ENCODE measurements at places on chromosomes 6 and 20.

DNA sequence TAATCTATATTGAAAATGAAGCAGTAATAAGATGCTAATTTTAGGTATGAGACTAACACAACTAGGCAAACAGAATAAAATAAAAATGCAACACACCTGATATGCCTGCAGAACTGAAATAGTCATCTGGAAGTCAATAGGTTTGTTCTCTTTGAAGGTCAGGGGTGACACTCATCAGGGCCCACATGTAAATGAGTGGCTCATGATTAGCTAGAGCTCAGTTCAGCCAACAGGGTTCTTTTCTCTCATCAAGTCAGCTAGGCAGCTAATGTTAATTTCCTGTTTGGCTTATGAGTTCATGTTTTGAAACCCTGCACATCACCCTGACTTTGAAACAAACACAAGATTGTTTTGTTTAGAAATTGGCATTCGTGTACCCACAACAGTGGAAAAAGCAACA is 23.8 kb downstream of the SMLR1 start:
- DNase-seq = no peak

DNA sequence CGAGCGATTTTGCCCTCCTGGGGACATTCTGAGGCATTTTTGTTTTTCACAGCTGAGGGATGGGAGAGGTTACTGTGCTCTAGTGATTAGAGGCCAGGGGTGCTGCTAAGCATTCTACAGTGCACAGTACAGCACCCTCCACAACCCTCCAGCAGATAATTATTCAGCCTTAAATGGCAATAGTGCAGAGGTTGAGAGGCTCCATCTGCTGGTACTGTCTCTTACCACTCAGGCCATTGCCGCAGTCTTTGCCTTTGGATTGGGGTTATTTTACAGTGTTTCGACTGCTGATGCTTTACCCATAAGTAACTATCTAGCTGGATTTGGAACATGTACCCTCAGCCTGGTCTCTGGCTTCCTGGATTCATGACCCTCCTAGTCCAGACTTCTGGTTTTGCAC is 705.3 kb downstream of the KIF16B start:
- DNase-seq = no peak

DNA sequence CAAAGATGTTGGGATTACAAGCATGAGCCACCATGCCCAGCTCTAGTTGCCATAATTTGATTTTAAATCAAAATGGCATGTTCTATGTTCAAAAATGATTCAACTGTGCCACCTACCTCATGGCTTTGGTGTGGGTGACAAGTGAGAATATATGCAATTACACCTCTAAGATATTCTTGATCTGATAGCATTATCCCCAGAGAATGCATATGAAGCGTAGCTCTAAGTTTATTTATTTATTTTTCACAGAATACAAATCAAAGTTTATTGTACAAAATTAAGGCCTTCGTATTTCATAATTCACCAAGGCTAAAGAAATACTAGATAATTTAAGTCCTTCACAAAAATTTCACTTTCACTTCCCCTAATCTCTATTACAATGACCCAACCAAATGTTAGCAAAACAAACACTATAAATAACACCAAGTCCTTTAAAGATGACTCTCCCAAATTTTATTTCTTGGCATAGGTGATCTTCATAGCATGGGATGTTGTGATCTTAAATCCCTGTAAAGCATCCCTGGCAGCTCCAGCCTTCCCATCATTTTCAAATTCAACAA is 205.9 kb upstream of the TAB2 start:
- no peak for DNase-seq

- no peak for DNase-seq
Observed at GRCh38 chr6:8589941-8590729, 154.8 kb upstream of the SLC35B3 start.

GRCh38 chr6:89411145-89412070 is 665 bp downstream of the RRAGD start:
- DNase-seq = peak; percentile 19

DNA sequence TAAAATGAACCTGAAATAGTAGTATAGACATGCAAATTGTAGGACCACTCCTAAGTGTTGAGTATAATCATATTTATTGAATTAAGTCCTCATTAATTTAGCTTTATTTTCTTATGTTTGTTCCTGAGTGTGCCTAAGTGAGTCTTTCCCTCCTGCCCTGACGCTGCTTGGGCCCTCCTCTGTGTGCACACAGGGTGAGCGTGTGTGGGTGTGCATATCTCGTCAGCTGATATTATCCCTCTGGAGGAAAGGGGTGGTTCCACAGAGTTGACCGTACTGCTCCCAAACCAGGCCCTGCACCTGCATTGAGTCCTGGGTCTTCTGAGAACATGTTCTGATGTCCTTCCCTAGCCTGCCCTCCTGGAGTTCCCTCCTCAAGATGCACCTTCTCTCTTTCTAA is 28.0 kb downstream of the TULP4 start:
- DNase-seq = no peak

- no peak for DNase-seq
Observed at GRCh38 chr6:22954749-22955385, 385.5 kb downstream of the HDGFL1 start.

DNA sequence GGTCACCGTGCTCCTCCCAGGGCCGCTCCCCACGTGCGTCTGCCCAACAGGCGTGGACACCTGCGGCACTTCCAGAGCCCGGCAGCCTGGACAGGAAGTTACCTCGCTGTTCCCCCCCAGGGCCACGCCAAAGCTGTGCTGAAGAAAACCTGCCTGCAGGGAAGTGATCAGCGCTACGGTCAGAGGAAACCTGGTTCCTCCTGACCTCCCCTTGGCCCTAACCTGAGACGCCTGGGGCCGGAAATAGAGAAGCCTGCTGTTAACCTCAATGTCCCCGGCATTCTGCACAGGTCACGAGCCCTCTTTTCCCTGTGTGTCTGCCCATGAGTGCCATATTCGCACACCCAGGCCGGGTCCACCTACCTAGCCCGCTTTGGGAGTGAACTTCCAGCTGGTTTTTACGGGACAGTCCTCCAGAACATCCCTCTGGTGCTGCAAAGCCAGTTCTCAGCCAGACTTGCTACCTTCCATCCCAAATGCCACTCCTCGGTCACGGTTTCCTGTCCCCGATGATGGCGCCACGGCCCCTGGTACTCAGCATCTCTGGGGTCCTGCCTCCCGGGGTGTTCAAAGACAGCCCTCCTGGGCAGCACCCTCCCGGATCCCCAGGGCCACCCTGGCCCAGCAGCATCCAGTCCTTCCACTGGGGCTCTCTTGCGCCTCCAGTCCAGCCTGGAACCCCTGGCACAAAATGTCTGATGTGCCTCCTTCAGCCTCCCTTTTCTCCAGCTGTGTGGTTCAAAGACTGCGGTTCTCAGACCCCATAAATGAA is 12.0 kb upstream of the IRF4 start:
- no peak for DNase-seq

- no peak for DNase-seq
Observed at GRCh38 chr20:37878835-37879599, 23.9 kb upstream of the VSTM2L start.

DNA sequence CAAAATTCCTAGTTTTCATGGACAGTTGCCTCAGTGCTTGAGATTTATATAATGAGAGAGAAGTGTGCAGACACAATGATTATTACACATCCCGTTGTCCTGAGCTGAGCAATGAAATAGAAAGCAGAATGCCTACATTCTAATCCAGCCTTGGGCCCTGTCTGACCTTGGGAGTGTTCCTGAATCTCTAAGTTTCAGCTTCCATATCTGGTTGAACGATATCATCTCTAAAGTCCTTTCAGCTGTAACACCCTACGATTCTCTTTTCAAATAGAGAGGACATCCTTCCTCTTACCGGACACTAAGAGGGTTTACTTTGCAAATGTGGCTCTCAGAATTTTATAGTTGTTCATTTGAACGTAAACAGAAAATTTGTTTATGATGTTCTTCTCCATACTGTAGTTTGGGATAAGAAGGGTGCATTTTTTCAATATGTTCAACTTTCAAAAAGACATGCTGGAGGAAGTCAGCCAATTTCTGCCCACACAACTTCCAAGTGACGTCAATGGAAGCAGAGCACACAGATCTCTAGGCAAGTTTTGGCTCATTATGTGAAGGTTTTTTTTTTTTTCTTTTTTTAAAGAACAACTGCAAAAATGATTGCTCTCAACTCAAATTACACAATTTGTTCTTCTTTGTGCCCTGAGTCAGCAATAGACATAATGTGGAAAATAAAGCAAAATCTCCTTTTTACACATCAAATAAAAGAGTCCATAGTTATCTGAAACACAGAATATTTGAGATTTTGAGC is 50.4 kb downstream of the PDE7B start:
- DNase-seq = no peak

GRCh38 chr6:29099190-29099589 is at the start of gene OR2J1:
OR2J1 (plus strand) TSS chr6:29099490; CDS start chr6:29100943, 1,453 bp downstream.
- DNase-seq = no peak

DNA sequence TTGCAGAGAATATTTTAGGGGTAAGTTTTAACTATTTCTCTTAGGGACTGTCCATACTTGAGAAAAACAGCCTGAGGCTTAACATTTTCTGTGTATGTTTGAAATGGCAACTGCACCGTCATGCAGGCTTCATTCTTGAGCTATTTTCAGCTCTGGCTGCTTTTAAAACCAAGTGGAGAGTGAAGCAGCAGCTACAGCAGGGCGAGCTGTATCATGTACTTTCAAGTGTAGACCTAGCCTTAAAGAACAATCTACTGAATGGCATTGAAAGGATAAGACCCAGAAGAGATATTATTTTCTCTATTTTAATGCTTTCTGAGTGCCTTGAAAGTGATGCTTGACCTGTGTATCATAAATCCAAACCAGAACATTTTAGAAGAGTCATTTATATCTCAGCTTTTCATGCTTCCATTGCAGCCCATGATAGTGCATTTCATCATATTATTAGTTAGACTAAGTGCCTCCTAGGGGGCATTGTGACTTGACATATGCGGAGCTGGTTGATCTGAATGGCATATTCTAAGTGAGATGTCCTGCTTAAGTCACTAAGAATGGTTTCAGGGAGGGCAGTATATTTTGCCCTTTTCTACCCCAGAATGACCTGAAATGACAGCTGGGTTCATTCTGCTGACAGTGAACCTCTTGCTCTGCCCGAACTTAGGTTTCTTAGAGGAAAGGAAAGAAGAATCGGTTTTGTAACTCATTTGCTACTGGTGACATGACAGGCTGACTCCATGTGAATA is 85.3 kb downstream of the NKAIN2 start:
- no peak for DNase-seq

GRCh38 chr6:137106183-137106582 is 61.4 kb upstream of the IL20RA start:
- DNase-seq = no peak

GRCh38 chr20:34579191-34579978 is 20.9 kb downstream of the MAP1LC3A start:
- no peak for DNase-seq

- DNase-seq = no peak
Observed at GRCh38 chr6:125656287-125656870, 93.1 kb upstream of the HEY2 start.

GRCh38 chr6:137692806-137693205 is 174.3 kb upstream of the TNFAIP3 start:
- DNase-seq = no peak

DNA sequence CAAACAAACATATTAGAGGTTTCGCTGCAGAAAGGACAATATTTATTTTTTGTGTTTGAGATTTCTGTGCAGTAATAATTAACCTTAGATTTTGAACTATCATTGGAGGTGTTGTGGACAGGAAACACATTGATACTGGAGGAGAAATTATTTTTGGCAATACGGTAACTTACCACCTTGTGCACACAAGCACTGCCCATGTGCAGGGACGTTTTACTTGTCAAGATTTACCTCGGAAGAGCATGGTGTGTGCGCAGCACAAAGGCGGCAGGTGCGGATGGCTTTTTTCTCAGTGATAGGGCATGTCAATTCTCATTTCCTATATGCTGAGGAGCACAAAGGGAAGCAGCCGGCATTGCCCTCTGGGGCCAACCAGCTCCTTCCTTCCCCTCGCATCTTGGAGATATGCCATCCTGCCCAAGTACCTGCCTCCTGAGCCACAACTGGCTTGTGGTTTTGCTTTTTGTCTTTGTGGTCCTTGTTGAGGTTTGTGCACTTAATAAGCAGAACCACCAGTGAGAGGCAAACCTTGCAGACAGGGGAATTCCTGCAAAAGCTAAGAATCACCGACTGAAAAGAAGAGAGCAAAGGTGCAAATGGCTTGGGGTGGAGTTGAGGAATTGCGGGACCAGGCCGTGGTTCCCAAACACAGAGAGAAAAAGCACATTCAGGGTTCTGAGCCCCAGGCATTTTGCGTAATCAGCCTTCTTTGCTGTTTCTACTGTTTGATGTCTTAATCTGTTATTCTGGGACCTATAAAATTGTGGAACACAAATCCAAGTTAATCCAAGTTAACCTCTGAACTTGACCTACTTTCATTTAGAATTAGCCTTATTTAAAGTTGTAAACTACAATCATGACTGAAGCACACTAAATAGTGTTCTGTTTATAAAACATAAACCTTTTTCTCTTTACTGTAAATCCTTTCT is 21.9 kb downstream of the SAMD5 start:
- DNase-seq = no peak

DNA sequence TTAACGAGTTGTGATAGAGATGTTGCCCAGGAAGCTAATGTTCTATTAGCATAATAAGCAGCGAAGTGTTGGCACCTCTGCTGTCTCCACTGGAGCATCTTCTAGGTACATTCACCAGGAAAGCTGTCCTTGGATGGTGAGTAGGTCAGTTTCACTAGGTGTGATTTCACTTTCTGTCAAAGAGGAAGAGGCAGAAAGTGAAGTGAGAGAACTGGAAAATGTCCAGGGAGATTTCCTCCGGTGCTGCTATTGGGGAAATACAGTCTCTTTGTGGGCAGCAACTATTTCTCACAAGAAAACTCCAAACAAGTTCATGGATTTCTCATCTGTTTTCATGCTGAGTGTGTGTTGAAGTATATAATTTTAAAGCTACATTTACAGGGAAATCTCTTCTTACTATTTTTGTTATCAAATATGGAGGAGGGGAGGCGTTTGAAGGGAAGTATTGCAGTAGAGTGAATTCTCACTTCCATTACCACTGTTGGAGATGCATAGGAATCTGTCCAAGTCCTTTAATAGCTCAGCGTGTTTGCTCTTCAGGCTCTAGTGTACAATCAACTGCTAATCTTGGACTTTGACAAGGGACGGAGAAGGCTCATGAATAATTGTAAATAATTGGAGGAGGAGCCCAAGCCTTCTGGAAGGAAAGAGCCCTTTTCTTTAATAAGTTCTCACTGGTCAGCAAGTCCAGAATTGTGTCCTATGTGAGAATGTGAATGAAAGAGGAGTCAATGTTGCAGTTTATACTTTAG is 16.1 kb upstream of the TSBP1 start:
- no peak for DNase-seq

DNA sequence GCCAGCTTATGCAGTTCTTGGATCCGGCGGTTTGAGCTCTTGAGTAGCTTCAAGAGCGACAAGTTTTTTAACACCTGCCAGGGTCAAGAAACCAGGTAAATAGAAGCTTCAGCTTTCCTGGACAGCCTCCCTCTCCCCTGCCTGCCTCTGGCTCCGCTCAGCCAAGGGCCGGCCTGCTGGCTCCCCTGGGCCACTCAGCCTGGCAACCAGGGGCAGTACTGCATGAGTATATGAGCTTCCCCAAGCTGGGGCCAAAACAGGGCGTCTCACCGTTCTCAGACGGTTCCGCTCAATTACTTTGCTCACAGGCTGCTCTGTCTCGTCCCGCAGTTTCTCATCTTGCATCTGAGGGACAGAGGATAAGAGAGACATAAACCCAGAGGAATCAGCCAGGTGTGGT is 856 bp downstream of the TP53TG5 start:
- DNase-seq = no peak

GRCh38 chr6:150765067-150765764 is 100.3 kb upstream of the MTHFD1L start:
- DNase-seq = no peak
